ENCODE measurements at places on chromosomes 16 and 17. TPM values are rescaled to one million over a fixed set of nuclear protein-coding genes. Genes with fewer than 3 reads are reported as not detected.

The LSM12 gene
- total RNA-seq: 50.3 TPM

The CCL5 gene
- total RNA-seq: not detected

The TBC1D3B gene
- not detected for total RNA-seq

The ZNF232 gene
- total RNA-seq: 6.5 TPM

The C16orf96 gene
- not detected for total RNA-seq

The FNDC8 gene
- not detected for total RNA-seq

The CALCOCO2 gene
- 53.4 TPM for total RNA-seq

The PIMREG gene
- total RNA-seq: 19.4 TPM

Data from IMR-90 (cell line).